ENCODE measurements at places on chromosomes 4 and X.
A peak's percentile ranks its signal among the peaks of the same experiment; 100 is the strongest.

GRCh38 chrX:105647749-105648148, 174.6 kb upstream of the NRK start:
- DNase-seq = no peak

GRCh38 chr4:119679251-119679650, 50.6 kb upstream of the PDE5A start:
- no peak for DNase-seq

DNA sequence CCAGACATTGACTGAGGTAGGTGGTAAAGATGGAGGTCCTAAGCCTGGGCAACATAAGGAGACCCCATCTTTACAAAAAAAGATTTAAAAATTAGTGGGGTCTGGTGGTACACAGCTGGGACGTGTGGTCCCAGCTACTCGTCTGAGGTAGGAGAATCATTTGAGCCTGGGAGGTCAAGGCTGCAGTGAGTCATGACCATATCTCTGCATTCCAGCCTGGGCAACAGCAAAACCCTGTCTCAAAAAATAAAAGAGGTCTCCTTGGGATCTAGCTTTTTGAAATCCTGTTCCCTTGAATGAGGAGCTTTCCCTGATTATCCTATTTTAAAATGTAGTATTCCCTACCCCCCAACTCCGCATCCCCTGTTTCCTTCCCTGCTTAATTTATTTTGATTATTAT, 78.7 kb upstream of the OGT start:
- DNase-seq = no peak

DNA sequence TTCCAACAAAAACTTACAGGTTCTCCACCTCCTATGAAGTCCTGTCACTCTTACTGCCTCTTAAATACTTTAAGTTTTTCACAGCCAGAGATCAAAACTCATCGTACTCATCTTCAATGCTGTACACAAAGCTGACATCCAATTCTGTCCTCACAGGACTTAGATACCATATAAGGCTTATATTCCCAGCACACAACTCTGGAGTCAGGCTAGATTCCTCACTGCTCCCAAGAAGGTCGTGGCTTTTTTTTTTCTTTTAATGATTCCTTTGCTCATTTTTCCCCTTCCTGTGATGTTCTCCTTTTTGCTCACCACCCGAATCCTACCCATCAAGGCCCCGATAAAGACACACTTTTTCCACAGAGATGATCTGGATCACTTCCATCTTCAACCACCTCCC, 914 bp downstream of the TRAPPC2 start:
- DNase-seq = no peak

GRCh38 chrX:276581-277201, 4.5 kb upstream of the PLCXD1 start:
- peak; percentile 49 for DNase-seq

DNA sequence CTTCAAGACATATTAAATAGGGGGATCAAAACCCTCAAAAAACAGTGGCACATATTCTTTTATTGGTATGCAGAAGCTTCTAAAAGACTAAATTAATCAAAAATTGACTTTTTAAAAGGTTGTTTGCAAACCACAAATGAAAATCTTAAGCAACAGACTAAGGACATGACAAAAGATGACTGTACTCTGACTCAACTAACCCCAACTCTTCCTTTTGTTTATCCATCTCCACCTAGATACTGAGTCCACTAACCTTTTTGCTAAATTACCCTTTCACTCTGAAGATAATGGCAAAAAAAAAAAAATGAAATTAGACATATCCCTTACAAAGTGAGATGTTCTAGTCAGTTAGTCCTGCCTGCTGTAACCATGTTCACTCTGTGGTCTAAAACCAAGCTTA, 91.6 kb upstream of the NLRP2B start:
- DNase-seq = no peak

- DNase-seq = no peak
Observed at GRCh38 chr4:8725071-8725841, 132.7 kb downstream of the CPZ start.

GRCh38 chr4:149029056-149029651, 586.9 kb upstream of the NR3C2 start:
- no peak for DNase-seq

DNA sequence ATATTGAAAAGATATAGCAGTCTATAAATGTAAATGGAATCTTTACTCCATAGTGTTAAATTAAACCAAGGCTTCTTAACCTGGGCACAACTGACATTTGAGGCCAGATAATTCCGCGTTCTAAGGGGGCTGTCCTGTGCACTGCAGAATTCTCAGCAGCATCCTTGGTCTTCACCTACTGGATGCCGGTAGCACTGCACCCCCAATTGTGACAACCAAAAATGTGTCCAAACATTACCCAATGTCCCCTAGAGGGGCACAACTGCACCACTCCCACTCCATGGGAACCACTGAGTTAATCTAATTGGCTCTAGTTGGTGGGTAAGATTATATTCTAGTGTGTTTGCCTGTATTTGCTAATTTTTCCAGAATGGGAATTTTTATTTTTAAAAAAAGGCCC, 16.6 kb downstream of the AP1S2 start:
- DNase-seq = no peak

- no peak for DNase-seq
Observed at GRCh38 chrX:38142610-38143009, 78.1 kb downstream of the SRPX start.

DNA sequence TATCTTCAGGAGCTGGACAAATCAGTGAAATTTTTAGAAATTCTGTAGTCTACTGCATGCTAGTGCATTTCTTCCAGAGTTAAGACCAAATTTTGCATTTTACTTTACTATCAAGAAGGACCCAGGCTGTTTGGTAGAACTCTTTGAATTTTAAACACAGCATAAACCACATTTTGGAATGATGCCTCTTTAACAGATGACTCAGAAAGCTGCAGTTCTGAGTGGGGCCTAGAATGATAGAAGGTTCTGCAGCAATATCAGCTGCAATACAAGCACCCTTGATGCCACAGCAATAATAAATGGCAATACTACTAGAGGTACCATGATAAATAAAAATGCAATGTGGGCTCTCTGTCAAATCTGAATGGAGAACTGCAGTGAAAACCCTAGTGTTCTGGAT, 198.7 kb downstream of the TMA16 start:
- no peak for DNase-seq

DNA sequence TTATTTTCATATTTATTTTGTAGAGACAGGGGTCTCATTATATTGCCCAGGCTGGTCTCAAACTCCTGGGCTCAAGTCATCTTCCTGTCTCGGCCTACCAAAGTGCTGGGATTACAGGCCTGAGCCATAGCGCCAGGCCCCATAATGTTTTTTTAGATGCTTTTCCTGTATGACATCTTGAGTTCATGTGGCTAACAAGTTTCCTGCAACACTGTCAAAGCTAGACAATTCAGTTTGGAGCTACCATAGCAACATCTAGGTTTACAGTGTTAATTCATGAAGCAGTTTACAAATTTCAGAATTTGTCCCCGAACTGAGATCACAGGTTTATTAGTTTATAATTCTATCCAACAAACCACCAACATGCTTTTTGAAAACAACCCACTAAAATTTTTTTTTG, 6.4 kb upstream of the IL13RA2 start:
- no peak for DNase-seq

- no peak for DNase-seq
Observed at GRCh38 chrX:82711457-82711856, 796.6 kb upstream of the POU3F4 start.

DNA sequence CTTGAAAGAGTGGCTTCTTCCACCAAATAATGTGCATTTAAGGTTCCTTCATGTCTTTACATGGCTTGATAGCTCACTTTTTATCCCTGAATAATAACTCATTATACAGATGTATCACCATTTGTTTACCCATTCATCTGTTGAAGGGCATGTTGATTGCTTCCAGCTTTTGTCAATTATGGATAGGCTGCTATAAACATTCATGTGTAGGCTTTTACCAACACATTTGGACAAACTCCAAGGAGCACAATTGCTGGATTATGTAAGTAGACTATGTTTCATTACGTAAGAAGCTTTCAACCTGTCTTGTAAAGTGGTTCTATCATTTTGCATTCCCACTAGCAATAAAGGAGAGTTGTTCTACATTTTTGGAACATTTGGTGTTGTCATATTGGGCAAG, 2637.0 kb downstream of the PCDH7 start:
- DNase-seq = no peak

- DNase-seq = no peak
Observed at GRCh38 chr4:17024425-17024824, 126.0 kb upstream of the LDB2 start.

GRCh38 chrX:41982953-41983352, 59.6 kb upstream of the CASK start:
- no peak for DNase-seq

- peak; percentile 60 for DNase-seq
Observed at GRCh38 chr4:30721185-30722091, 1.3 kb downstream of the PCDH7 start.

- DNase-seq = no peak
Observed at GRCh38 chr4:101458914-101459313, 111.6 kb upstream of the PPP3CA start.

DNA sequence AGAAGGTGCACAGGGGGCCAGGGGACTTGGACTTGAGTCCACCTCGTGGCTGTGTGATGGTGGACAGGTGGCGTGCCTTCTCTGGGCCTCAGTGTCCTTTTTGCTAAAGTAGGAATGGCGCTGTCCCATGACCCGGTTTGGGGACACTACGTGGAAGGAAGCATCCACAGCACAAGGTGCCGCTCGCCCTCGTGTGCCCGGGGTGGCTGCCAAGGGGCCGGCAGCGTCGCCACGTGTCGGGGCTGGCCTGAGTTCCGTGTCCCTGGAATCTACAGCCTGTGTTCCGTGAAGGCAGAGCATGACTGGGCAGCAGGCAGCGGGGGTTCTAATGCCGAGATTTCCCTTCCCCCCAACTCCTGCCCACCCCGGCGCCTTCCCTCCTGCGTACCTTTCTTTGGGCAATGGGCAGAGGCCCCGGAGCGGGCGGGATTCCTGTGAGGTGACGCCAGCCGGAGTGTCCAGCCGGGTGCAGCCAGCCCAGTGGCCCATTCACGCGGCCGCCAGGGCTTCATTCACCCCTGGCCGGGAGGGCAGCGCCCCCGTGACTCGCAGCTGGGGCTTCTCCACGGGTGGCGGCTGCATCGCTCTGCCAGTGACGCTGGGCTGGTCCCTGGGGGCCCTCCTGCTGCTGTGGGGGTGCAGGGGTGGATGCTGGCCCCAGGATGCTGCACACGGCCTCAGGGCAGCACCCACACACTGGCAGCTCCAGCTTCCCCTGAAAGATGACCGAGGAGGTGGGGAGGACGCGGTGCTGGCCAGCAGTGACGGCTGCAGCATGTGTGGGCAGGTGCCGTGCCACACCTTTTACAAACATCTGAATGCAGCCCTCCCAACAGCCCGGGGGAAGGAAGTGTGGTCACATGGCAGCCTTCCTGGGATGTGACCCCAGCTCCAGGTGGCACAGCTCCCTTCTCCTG, 21.2 kb downstream of the DOK7 start:
- peak; percentile 94 for DNase-seq

DNA sequence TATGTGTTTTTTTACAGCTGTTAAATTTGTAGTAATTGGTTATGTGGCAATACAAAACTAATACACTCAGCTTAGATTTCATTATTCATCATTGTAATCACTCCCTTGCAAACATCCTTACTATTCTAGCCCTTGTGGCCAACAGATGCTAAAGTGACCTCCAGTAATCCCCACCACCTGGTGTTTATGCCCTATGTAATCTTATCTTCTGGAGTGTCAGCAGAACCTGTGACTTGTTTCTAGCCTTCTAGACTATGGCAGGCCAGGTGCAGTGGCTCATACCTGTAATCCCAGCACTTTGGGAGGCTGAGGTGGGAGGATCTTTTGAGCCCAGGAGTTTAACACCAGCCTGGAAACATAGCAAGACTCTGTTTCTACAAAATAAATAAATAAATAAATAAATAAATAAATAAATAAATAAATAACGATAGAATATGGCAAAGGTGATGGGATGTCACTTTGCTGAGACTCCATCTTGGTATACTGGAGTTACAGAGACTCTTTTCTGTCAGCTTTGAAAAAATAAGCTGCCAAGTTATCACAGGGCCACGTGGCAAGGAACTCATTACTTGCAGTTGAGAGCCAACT, 12.3 kb upstream of the TSR2 start:
- DNase-seq = no peak

DNA sequence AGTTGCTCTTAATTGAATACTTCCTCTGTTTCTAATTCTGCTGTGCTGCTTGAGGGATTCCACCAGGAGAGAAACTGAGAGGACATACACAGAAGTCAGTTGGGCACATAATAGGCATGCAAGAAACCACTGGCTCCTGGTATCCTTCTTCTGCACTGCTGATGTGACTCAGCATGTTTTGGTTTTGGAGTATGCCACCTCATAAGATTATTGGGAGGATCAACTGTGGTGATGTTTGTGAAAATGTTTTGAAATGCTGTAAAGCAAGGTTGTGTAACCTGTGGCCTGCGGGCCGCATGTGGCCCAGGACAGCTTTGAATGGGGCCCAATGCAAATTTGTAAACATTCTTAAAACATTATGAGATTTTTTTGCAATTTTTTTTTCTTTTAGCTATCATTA, 119.6 kb downstream of the GATB start:
- DNase-seq = peak; percentile 52

DNA sequence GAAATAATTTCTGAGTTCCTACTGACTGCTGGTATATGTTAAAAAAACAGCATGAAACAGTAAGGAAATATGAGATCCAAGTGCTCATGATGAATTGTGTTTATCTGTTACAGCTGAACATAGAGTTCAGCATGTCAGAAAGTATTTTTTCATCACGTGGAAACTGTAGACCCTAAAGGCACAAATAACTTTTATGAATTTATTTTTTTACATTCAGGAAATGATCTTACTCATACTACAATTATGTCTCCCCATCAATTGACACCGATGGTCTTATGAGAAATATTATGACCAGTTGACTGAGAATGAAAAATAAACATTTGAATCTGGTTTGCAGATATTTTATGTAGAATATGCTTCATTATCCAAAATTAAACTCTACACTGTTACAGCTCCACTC, 283.1 kb upstream of the SPANXN4 start:
- no peak for DNase-seq

- no peak for DNase-seq
Observed at GRCh38 chrX:48676893-48677270, 6.7 kb upstream of the WAS start.

GRCh38 chr4:14321723-14322122, 680.6 kb upstream of the CPEB2 start:
- DNase-seq = no peak
